Karpas-422 (cell line): ENCODE measurements at places on chromosomes 12 and 14. TPM values are rescaled to one million over a fixed set of nuclear protein-coding genes. Genes with fewer than 3 reads are reported as not detected.

ASCL1 gene
- not detected in 2 replicates for total RNA-seq

KLRK1 gene
- not detected in 2 replicates for total RNA-seq

DNA sequence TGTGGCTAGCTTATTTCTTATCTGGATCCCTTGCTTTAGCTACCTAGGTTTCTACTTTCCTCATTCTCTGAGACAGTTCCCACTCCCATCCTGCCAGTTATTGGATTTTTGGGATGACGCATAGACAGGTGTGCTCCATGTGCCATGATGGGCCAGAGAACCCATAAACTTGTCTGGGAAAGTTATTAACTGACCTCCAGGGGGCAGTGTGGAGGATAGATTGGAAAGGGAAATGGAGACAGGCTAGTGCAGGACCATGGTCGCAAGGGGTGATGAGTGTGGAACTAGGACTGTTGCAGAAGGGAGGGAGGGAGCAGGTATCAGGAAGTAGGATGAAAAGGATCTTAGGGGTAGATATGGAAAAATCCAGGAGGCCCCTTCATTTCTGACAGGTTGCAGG, 80.3 kb downstream of the ESRRB start:
- peak; percentile 88 for DNase-seq

GRCh38 chr12:86254399-86255107, 1.6 kb downstream of the MGAT4C start:
- DNase-seq: no peak
